Spinal cord (tissue), 10 donors: ENCODE measurements at places on chromosomes 4 and X. TPM values are rescaled to one million over a fixed set of nuclear protein-coding genes. Genes with fewer than 3 reads are reported as not detected.

Gene PCDH18
- polyA plus RNA-seq: 29.7 TPM

Gene FGB
- polyA plus RNA-seq: not detected

Gene CT45A10
- not detected for polyA plus RNA-seq

Gene ABCG2
- polyA plus RNA-seq: 15.8 TPM

Gene RNF128
- 7.6 TPM for polyA plus RNA-seq

Gene NAT8L
- 60.5 TPM for polyA plus RNA-seq

Gene DUSP21
- polyA plus RNA-seq: not detected

Gene REST
- 12.3 TPM for polyA plus RNA-seq

Gene MAGED2
- 515 TPM for polyA plus RNA-seq

Gene NAAA
- polyA plus RNA-seq: 12.8 TPM

Gene TRIM60
- not detected for polyA plus RNA-seq

Gene GAGE12F
- not detected for polyA plus RNA-seq

Gene SOWAHB
- 1.0 TPM for polyA plus RNA-seq

Gene CTAG1B
- polyA plus RNA-seq: not detected

Gene TBL1X
- 16.0 TPM for polyA plus RNA-seq

Gene TLR6
- polyA plus RNA-seq: 1.6 TPM

Gene GLRA3
- polyA plus RNA-seq: 38.9 TPM

Gene SPANXN3
- polyA plus RNA-seq: not detected

Gene CABS1
- polyA plus RNA-seq: not detected

Gene TMEM31
- polyA plus RNA-seq: not detected

Gene STAP1
- polyA plus RNA-seq: not detected

Gene ATP1B4
- polyA plus RNA-seq: 0.11 TPM

Gene FATE1
- 0.15 TPM for polyA plus RNA-seq

Gene PPEF2
- polyA plus RNA-seq: not detected

Gene FRMD7
- polyA plus RNA-seq: 0.13 TPM

Gene AFF2
- polyA plus RNA-seq: 14.5 TPM

Gene PAK3
- polyA plus RNA-seq: 62.4 TPM

Gene KLB
- 0.45 TPM for polyA plus RNA-seq

Gene CT47B1
- polyA plus RNA-seq: not detected

Gene SLC10A4
- 7.9 TPM for polyA plus RNA-seq

Gene GLOD5
- polyA plus RNA-seq: not detected

Gene UGT2B10
- not detected for polyA plus RNA-seq

Gene CYLC1
- polyA plus RNA-seq: not detected

Gene RAB33A
- 46.5 TPM for polyA plus RNA-seq
